ENCODE measurements at places on chromosomes 6 and 20.
A peak's percentile ranks its signal among the peaks of the same experiment; 100 is the strongest.

DNA sequence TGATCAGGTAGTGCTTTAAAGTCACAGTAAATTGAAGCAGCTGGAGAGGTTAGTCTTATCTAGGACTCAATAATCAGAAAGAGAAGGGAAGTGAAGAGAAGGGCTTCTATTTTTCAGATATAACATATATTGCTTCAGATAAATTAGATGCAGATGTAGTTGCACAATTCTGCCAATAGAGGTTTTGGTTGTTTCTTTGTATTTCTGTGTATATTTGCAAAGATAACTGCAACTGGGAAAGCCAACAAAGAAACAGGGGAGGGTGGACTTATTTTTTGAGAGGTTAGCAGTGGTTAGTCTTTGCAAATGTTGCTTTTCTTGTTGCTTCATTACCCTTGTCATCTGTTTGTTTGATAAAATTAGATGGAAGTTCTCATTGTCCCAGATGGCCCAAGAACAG lies 106.6 kb downstream of the ADGRG6 start:
- no peak for DNase-seq

- DNase-seq, result no peak
Observed at GRCh38 chr6:48101290-48101689, 9.7 kb downstream of the PTCHD4 start.

- DNase-seq, result no peak
Observed at GRCh38 chr20:25066386-25066785, 8.4 kb upstream of the ACSS1 start.

DNA sequence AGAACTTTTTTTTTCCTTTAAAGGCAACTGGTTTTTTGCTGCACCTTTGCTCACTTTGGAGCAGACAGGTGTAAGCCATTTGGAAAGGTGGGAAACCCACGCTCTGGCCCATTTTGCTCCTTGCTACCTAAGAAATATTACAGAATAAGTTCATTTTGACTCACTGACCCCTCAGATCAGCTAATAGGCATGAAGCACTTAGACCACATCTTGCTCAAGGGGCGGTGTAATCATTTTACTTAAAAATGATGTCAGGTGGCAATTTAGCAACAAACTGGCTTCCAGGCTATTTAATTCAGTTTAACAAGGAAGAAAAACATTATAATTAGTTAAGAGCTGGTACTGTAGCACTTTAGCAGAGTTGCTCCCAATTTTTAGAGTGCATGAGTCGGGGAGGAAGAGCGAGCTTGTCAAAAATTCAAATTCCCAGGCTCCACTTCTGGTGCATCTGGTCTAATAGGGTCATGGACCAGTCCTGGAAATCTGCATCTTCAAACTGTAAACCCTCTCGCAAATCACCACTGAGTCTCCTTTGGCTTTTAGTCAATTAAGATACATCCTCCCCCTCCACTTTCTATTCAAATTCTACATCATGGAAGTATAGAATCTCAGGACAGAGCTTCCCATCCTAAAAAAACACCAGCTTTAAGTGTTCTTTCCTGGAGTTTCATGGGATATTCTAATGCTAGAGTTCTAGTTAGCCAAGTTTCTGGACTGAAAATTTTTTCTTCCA lies 38.2 kb downstream of the JAG1 start:
- DNase-seq, result no peak

- no peak for DNase-seq
Observed at GRCh38 chr6:150967910-150968309, 102.4 kb downstream of the MTHFD1L start.

- DNase-seq, result no peak
Observed at GRCh38 chr6:148389086-148389485, 46.4 kb downstream of the SASH1 start.

GRCh38 chr6:35919085-35919826 lies 1.6 kb downstream of the SRPK1 start:
- DNase-seq, result peak; percentile 56

DNA sequence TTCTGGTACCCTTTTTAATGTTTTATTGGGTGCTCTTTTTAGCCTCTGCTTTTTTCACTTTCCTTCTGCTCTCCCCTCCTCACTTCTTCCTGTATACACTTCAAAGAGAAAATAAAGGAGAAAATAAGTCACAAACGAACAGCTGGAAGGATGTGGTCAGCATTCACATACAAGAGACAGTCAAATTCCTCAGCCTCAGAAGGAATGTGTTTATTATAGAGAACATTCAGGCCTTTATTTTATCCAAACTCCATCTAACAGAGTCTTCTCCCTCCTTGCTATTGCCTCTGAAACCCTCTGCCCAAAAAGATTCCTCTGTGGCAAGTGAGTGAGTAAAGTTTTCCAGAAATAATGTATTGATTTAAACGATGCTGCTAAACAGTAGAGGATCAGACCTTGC lies 490.4 kb downstream of the FRK start:
- no peak for DNase-seq

GRCh38 chr20:44518248-44518647 lies 3.6 kb downstream of the SERINC3 start:
- DNase-seq, result no peak

- no peak for DNase-seq
Observed at GRCh38 chr6:150134280-150134920, 8.4 kb upstream of the PPP1R14C start.

GRCh38 chr20:14777591-14777990 lies 440.2 kb upstream of the FLRT3 start:
- no peak for DNase-seq
